HepG2 (cell line): ENCODE measurements at places on chromosomes 6 and 20. TPM values are rescaled to one million over a fixed set of nuclear protein-coding genes. Genes with fewer than 3 reads are reported as not detected.

- DNase-seq, result no peak
These were observed 41.7 kb downstream of the PMEPA1 start for GRCh38 chr20:57667924-57668782.

GRCh38 chr6:103908898-103909297 lies 950.8 kb downstream of the HACE1 start:
- DNase-seq, result no peak

- DNase-seq, result no peak
These were observed 84.4 kb downstream of the PKIB start for GRCh38 chr6:122694602-122695001.

GRCh38 chr20:50438986-50439407 lies 71.2 kb upstream of the PTPN1 start:
- no peak for DNase-seq

DNA sequence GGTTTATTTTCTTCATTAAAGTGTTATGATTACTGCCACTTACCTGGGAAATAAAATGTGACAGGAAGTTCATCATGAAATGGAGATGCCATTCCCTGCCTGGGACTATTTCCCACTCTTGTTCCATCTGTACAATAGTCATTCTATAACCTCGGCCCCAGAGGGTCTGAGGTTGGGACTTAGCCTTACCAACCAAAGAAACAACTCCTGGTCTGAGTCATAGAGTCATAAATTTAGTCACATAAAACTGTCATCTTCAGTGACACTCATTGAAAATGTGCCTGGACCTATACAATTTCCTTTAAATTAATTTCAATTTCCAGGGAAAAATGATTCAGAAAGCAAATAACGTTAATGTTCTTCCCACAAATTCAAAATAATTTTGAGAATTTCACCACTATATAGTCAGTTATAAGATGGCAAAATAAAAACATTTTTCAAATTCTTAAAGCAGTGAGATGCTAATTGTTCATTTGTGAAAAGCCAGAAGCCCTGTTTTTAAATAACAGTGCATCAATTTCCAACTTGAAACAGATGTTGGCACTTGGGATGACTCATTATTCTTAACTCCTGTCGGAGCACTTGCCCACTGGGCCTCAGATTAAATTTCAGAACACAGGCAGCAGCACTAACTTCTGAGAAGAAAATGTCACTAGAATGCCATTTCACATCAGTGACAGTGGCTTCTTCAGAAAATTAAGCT lies 201.2 kb upstream of the SMLR1 start:
- no peak for DNase-seq

- no peak for DNase-seq
These were observed 115.9 kb downstream of the KLHL32 start for GRCh38 chr6:97040355-97040860.

GRCh38 chr6:133608620-133609019 lies 280.3 kb upstream of the TCF21 start:
- no peak for DNase-seq

DNA sequence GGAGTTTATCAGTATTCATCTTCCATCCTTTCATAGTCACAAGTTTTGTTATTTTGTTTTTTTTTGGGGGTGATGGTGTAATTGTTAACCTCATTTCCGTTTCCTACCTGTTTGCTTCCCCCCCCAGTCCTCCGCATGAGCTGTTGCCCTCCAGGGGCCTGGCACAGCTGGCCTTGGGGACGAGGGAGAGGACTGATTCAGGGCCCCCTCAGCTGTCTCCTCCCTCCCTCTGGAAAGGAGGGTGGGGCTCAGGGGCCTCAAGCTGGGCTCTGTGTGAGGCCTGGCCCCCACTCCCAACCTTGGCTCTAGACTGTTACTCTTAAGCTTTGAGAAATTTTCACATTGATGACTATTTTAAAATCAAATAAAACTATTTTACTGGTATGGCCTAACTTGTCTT lies 4.0 kb downstream of the LRRC73 start:
- DNase-seq, result no peak

GRCh38 chr6:104519566-104519965 lies 340.2 kb downstream of the HACE1 start:
- no peak for DNase-seq

GRCh38 chr6:52210227-52210626 lies 24.1 kb downstream of the IL17A start:
- DNase-seq, result no peak

DNA sequence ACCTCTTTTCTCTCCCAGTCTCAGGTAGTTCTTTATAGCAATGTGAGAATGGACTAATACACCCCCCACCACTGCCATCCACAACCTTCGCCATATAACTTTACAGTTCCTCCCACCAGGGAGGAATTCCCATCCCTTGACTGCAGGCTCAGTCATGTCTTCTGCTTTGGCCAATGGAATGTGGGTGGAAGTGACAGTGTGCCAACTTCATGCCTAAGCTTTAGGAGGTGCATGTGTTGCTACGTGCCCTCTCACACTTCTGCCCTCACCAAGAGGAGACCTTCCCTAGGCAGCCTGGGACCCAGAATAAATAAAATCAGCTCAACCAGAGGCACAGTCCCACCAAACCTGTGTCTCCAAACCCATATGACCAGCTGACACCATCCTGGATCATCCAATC lies 33.0 kb upstream of the LRRN4 start:
- no peak for DNase-seq

GRCh38 chr6:146893690-146894089 lies 294.9 kb downstream of the ADGB start:
- no peak for DNase-seq

DNA sequence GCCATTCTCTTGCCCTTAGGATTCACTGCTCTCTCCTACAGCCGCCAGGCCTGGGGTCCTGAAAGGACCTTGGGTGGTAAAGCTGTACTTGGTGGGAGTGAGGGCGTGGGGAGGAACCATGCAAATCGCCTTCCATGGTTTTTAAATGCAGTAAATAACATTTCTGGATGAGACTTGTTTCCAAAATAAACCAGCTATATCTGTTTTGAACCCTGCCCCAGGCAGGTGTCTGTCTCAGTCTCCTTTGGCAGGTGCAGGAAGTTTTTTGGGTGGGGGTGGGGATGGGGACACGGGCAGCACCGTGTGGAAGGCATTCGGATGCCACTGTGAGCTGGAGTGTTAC lies 14.3 kb downstream of the ITPA start:
- no peak for DNase-seq

- DNase-seq, result no peak
These were observed 29.8 kb downstream of the PLCG1 start for GRCh38 chr20:41167118-41167470.

DNA sequence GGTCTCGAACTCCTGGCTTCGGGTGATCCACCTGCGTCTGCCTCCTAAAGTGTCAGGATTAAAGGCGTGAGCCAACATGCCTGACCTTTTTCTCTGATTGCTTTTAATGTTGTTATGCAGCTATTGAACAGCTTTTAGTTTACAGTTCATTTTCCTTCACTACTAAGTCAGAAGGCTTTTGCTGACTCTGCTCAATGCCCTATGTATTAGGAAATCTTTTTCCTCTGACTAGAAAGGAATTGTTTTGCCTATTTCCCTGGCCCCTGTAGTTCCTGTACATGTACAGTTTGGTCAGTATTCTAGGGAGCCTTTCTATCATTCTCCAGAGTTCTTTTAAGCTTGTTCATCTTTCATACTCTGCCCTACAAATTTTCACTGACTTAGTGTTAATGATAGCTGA lies 280.2 kb downstream of the CDKAL1 start:
- DNase-seq, result no peak

- DNase-seq, result peak; percentile 29
These were observed 18.6 kb upstream of the COL12A1 start for GRCh38 chr6:75224303-75224926.

DNA sequence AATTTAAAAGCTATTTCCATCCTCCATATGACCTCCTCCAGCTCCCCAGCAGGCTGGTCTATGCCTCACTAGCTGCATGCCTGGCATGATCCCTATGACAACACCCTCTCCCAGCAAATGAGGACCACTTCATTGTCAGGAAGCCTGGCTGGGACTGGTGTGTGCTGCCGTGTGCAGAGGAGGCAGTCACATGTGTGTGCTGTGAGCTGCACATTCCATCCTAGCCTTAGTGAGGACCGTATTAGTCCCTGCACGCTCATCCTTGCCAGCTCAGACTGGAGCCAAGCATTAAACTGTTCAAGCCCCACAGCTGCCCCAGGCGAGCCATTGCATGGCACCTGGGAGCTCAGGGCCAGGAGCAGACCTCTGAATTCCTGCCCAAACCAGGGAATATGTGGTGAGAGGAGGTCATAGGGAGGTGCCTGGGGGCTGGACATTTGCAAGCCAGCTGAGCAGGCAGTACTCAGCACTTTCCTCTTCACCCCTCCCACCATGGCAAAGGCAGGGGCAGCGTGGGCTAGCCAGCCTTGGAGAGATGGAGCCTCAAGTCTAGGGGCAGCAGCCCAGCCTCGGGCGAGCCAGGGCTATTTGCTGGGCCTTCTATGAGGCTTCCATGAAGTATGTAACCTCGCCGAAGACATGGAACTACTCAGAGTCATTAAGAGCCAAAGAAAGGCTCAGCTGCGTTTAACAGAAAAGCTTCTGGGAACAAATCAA lies 8.7 kb upstream of the CCN5 start:
- no peak for DNase-seq

GRCh38 chr20:51396365-51396909 lies 146.1 kb downstream of the NFATC2 start:
- DNase-seq, result no peak

DNA sequence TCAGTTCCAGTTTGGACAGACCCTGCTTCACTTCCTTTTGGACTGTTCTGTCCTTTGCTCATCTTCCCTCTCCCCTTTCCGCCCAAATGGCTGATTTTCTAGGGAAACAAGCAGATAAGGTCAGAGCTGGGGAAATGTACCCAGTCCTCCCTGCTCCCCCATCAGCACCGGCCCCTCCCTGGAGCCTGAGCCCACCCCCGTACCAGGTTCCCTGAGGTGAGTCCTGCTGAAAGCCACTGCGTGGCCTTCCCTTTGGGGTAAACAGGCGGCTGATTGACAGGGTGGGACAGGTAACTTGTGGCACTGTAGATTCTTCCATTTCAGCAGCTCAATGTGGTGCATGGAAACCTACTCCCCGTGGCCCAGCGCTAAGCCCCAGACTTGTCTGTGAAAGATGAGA lies 70.5 kb downstream of the NPEPL1 start:
- no peak for DNase-seq

DNA sequence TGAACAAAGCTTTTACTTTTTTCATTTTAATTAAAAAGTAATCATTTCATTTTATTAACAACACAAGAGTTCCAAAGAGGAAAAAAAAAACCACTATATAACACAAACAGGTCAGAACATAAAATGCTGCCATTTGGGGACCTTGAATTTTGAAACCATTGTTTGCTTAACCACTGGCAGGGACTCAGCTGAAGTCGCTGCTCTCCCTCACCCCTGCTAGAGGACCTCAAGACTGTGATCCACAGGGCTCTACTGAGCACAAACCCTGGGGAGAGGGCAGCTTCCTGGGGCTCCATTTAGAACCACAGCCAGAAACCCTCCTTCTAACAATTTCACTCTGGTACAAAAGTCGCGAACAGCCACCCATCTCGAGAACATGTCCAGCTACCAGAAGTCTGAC lies 28.8 kb downstream of the NCOA5 start:
- no peak for DNase-seq

GRCh38 chr6:42778122-42778521 lies 3.7 kb upstream of the BICRAL start:
- no peak for DNase-seq

- DNase-seq, result no peak
These were observed 5.6 kb upstream of the FAM50B start for GRCh38 chr6:3843379-3844096.

- peak; percentile 46 for DNase-seq
These were observed 25.3 kb upstream of the KIAA1586 start for GRCh38 chr6:57021086-57021720.

DNA sequence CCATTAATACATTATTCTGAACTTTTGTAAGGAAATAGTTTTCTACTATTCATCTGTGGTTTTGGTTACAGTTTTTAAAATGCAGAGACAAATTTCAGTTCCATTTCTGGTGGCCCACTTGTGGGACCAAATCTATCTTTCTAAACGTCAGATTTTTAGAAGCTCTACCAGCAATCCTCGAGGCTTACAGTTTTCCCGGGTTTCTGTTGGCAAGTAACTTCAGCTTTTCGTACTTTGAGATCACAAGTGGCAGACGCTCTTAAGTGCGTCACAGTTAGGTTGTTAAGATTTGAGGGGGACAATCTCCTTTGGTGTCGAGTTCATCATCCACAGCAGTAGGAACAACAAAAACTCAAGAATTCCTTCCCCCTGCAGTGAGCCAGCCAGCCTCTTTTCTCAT lies 60.0 kb downstream of the JARID2 start:
- no peak for DNase-seq

GRCh38 chr6:167683028-167683862 lies 143.5 kb upstream of the AFDN start:
- DNase-seq, result peak; percentile 100

GRCh38 chr6:47839645-47840044 lies 57.8 kb downstream of the OPN5 start:
- no peak for DNase-seq

GRCh38 chr6:43575105-43575771 lies 600 bp downstream of the XPO5 start:
- peak; percentile 40 for DNase-seq

DNA sequence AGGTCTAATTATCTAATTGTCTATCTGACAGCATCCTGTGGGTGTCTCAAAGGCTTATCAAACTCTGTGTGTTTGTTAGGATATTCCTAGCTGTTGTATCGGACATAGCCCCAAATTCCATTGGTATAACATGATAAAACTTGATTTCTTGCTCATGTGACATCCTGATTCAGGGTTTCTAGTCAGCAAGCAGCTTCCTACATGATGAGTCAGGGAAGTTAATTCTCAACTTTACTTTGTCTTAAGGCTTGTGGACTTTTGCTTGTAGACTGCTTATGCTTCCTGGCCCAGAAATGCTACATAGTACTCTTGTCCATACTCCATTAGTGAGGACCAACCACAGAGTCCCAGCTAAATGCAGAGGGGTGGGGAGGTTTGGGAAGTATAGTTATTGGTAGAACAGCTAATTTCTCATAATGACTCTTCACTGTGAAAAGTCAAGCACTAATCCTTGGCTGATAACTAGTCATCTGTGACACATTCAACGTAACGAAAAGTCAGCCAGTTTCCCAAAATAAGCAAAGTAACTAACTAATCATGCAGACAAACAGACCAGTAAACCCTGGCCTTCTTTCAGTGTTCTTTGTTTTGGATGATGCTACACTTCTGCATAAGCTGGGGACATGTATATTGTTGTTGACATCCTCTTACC lies 25.8 kb downstream of the NKAIN2 start:
- DNase-seq, result no peak

- DNase-seq, result no peak
These were observed 429.7 kb upstream of the RUNX2 start for GRCh38 chr6:44898296-44898930.

Gene CCN6
- polyA plus RNA-seq, result 0.10 TPM in 1 of 2 replicates, not detected in the other

Gene SLC22A1
- polyA plus RNA-seq, result 0.82 and 0.87 TPM in 2 replicates

Gene CAGE1
- polyA plus RNA-seq, result 0.01 and 0.03 TPM in 2 replicates

Gene KHDC1
- polyA plus RNA-seq, result not detected in 2 replicates

Gene GLP1R
- polyA plus RNA-seq, result not detected in 2 replicates

Gene KCNQ5
- 0.04 TPM in 1 of 2 replicates, not detected in the other for polyA plus RNA-seq

Gene SPEF1
- 0.05 and 0.11 TPM in 2 replicates for polyA plus RNA-seq

Gene LY6G5C
- 0.50 and 0.55 TPM in 2 replicates for polyA plus RNA-seq

Gene EGFL8
- polyA plus RNA-seq, result 10.0 and 11.5 TPM in 2 replicates

Gene SPATA2
- polyA plus RNA-seq, result 8.7 and 9.5 TPM in 2 replicates

Gene PTK6
- polyA plus RNA-seq, result 0.07 and 0.08 TPM in 2 replicates

Gene ADGRF4
- 0.01 TPM in 1 of 2 replicates, not detected in the other for polyA plus RNA-seq

Gene NCOA6
- polyA plus RNA-seq, result 28.6 and 29.3 TPM in 2 replicates

Gene HDGFL1
- polyA plus RNA-seq, result not detected in 2 replicates

Gene TCF21
- not detected in 2 replicates for polyA plus RNA-seq

Gene HLA-DRB1
- polyA plus RNA-seq, result not detected in 2 replicates

Gene B4GALT5
- 27.3 and 29.3 TPM in 2 replicates for polyA plus RNA-seq

Gene TP53TG5
- polyA plus RNA-seq, result 0.11 TPM in 1 of 2 replicates, not detected in the other
